Forelimb muscle (tissue), 1 donor: ENCODE measurements at places on chromosomes 7 and 10.
A peak's percentile ranks its signal among the peaks of the same experiment; 100 is the strongest.

GRCh38 chr7:68963552-68963951 lies 634.7 kb upstream of the AUTS2 start:
- peak; percentile 57 for DNase-seq

DNA sequence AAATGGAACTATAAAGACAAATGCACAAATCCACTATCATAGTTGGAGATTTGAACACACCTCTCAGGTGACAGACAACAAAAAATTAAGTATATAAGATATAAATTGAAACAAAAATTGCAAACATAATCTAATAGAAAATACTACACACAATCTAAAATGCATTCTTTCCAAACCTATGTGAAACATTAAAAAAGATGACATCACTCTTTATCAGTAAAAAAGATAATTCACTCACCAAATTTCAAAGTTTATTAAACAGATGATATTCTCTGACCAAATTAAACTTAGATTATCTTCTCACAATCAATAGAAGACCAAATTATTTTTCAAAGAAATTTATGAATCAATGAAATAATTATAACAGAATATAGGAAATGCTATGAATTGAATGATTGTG lies 4.0 kb downstream of the ZWINT start:
- DNase-seq: no peak

- DNase-seq: no peak
These were observed 27.3 kb upstream of the MACC1 start for GRCh38 chr7:20244334-20245120.

DNA sequence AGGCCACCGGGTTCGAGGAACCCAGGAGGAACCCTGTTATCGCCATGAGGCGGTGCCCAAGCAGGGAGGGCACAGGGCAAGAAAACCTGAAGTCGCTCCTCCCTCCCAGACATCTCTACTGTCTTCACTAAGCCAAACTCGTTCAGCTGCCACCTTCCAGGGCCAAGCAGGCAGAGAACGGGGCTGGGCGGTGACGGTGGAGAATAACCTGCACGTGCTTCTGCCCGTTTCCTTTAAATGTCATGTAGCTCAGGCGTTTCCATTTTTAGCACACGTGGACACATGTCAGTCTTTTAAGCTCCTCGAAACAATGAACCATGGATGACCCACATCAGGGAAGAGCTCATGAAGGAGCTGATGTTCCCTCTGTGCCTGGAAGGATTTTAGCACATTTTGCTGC lies 124.3 kb upstream of the KLF6 start:
- no peak for DNase-seq

DNA sequence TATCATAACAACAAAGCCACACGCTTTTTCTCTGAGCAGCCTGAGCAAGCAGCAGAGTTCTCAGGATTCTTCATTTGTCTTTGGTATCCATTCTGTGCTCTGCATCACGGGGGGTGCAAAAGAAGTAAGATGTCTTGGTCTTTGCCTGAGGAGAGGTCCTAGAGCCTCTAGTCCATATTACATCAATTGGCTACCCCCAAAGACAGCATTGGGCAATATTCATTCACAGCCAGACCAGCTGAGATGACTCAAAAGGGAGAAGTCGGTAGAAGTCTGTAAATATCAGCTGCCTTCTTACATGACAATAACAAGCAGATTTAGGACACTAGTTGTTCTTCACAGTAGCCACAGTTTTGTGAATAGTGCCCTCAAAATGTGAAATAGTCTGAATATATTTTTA lies 66.6 kb downstream of the FZD1 start:
- DNase-seq: no peak

DNA sequence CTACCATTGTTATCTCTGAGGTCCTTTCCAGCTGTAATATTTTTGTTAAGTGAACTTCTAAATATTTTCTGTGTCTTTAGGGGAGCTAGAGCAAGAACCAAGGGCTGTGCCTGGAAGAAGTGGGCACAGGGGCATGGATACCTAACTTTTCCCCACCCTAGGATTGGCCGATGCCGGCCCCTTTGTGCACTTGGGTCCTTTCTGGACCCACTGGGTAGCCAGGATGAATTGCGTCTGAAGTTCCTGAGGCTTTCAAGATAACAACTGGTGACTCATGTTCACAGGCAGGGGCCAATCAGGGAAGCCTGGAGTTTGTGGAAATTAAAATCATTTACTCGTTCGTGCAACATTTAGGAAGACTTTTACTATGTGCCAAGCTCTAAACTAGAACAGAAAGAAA lies 758 bp downstream of the DPCD start:
- no peak for DNase-seq

DNA sequence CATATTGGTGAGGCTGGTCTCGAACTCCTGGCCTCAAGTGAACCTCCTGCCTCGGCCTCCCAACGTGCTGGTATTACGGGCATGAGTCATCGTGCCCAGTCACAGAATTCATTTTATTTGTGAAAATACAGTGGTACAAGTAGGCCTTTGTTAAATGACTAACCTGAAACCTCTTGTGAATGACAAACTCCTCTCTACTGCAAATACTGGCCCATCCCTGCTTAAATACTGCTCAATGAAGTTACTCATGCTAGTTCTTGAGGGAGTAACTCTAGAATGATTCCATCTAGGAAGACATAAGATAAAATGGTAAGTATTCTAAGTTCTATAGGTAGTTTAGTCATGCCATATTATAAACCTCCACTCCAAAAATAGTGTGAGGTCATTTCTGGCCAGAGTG lies 80.7 kb downstream of the UBE2H start:
- no peak for DNase-seq

GRCh38 chr7:29086545-29086944 lies 59.8 kb downstream of the CPVL start:
- no peak for DNase-seq

DNA sequence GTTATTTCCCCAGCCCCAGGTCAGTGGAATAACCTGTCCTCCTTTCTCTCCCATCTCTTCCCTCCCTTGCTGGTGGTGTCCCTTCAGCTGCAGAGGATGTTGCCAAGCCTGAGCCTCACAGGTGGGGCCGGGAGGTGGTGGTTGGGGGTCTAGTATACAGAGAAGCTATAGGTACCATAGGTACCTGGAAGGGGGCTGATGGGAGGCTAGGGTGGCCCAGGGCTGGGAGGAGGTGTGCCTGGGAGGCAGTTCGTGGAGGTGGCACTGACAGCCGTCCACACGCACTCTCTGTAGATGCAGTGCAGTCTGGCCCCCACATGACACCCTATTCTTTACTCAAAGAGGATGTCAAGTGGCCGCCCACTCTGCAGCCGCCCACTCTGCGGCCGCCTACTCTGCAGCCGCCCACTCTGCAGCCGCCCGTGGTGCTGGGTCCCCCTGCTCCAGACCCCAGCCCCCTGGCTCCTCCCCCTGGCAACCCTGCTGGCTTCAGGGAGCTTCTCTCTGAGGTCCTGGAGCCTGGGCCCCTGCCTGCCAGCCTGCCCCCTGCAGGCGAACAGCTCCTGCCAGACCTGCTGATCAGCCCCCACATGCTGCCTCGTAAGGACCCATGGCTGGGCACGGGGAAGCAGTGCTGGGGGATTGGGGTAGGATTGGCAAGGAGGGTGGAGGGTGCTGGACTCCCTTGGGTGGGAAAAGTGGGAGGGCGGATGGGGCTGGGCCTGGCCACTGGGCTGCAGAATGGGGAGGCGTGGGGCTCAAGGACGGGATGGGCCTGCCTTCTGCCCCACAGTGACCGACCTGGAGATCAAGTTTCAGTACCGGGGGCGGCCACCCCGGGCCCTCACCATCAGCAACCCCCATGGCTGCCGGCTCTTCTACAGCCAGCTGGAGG lies 9.5 kb downstream of the IRF5 start:
- DNase-seq: no peak

DNA sequence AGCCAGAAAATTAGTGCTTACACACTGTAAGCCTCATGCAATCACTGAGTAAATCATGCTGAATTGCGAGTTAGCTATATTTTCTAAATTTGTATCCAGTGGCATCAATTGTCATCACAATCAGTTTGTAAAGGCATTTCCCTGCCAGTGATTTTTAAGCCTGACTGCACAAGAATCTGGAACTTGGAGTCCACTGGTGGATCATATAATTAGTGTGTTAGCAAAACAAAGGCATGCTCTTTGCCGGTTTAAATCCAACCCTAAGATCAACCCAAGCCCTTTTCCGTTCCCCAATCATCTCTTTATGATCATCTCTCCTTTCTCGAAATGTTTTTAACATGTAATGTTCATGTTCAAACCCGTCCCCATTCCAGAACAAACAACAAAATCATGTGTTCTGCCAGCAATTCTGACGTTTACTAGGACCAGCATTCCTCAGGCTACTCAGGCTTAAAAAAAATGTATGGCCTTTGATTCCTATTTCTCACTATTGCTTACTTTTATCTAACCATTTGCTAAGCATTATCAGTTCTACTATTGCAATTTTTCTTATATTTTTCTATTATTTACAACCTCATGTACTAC lies 649.2 kb downstream of the SORCS1 start:
- DNase-seq: no peak

DNA sequence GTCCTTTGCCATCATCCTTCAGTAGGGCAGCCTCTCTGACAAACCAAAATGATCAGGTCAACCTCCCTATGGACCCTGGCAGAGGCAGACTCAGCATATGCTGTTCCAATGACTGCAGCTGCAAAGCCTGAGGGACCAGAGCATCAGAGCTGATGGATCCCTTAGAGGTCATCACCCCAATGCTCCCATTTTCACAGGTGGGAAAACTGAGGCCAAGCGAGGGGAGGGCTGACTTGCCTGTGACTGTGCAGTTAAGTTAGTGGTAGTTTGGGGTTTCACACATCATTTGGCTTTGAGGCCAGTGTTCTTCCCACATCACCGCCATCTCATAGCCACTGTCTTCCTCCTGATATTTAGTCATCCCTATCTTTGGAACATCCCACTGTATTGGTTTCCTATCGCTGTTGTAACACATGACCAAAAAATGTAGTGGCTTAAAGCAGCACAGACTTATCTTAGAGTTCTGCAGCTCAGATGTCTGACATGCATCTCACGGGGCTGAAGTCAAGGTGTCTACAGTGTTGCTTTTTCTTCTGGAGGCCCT lies 69.3 kb upstream of the PDZD8 start:
- no peak for DNase-seq

DNA sequence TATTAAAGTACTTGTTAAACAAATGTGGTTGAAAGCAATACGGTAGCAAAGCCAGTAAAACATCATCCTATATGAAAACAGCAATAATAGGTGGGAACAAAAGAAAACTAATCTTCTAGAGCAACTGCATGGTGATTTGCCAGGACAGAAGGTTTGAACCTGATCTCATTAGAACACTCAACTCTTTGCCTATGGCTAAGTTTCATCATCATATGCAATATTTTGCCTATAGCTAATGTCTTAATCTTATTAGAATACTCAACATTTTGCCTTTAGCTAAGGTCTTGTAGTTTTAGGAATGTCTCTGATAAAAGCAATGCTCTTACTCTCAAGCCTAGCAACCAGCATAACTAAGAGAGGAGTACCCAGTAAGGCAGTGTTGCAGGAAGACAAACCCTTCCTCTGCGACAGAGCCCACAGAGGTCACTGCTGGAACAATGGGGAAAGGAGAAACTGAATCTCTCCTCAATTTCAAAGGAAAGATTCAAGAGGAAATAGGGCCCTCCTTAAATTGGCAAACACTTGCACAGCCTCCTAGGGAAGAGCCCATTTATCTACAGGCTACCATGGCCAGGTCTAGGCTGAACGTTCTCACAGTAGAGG lies 38.3 kb downstream of the CADPS2 start:
- DNase-seq: no peak

DNA sequence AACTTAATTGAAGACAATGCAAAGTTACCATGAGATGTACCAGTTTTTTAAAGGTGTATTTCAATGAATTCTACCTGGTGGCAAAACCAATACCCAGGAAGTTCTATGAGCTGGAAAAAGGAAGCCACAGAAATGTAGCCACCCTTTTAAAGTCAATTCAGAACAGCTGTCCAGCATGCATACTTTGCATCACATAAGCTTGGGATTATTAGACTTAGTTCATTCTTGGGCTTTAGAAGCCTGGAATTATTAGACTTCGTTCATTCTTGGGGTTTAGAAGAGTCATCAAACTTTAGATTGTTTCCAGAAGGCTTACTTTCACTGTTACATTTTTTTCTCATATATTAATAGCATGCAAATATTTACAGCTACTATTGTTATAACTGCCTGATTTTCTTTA lies 20.9 kb downstream of the SLC25A13 start:
- no peak for DNase-seq

- DNase-seq: no peak
These were observed 251.6 kb upstream of the MKLN1 start for GRCh38 chr7:131076032-131076431.

GRCh38 chr10:100866575-100867098 lies 46.1 kb upstream of the SLF2 start:
- no peak for DNase-seq

DNA sequence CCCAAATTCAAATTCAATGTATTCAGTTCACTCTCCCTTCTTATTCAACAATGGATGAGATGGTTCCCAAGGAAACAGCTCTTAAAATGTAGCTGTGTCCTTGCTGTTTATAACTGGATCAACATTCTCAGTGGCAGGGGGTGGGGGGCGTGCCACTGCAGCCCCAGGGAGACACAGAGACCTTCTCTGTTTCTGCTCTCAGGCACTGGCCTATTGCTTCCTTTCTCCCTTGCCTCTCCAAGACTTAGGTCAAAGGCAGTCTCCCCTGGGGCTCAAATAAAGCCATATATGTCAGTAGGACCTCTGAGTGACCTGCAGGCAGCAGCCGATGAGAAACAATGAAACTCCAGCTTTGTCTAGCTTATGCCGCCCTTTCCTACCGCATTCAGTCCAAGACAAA lies 20.7 kb downstream of the VSTM4 start:
- DNase-seq: no peak

- DNase-seq: no peak
These were observed 517.5 kb downstream of the KIF20B start for GRCh38 chr10:90218846-90219245.

DNA sequence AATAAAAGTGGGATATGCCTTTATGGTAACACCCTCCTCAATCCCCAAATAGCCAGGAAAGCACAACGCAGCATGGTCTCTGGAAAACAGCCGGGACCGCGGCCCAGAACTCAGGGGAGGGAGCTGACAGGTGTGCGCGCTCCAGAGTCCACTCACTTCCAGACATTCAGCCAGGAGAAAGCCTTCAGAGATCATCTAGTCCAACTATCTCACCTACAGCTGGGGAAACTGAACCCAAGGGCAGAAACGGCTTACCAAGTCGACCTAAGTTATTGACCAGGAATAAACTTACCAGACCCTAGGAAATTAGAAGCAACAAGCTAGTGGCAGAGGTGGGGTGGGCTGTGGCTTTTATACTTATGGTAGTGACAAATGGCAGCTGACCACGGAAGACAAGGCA lies 16.4 kb downstream of the GSDME start:
- DNase-seq: no peak

- no peak for DNase-seq
These were observed 168.7 kb downstream of the SND1 start for GRCh38 chr7:127820732-127821085.

- no peak for DNase-seq
These were observed 32.2 kb downstream of the VWA2 start for GRCh38 chr10:114271075-114271778.
